Sigmoid colon (tissue), 7 donors: ENCODE measurements at places on chromosomes 6 and 20. TPM values are rescaled to one million over a fixed set of nuclear protein-coding genes. Genes with fewer than 3 reads are reported as not detected.

Gene MYLK4
- 1.1 TPM for total RNA-seq

Gene MLIP
- 0.71 TPM for total RNA-seq

Gene TMC2
- not detected for total RNA-seq

Gene TRPC4AP
- 49.2 TPM for total RNA-seq

Gene MPC1
- total RNA-seq, result 52.9 TPM

Gene BEND6
- total RNA-seq, result 1.5 TPM

- H3K36me3 ChIP-seq, result peaks cover 80% of the 10 kb centered on the region
- H3K27ac ChIP-seq, result no peak overlapping the region
- H3K4me3 ChIP-seq, result no peak overlapping the region
- H3K27me3 ChIP-seq, result no peaks in the 10 kb centered on the region
- peaks cover under 1% of the 10 kb centered on the region for H3K4me1 ChIP-seq
- DNase-seq, result no peak
These were observed 39.6 kb downstream of the FAM217A start for GRCh38 chr6:4039348-4039747.

DNA sequence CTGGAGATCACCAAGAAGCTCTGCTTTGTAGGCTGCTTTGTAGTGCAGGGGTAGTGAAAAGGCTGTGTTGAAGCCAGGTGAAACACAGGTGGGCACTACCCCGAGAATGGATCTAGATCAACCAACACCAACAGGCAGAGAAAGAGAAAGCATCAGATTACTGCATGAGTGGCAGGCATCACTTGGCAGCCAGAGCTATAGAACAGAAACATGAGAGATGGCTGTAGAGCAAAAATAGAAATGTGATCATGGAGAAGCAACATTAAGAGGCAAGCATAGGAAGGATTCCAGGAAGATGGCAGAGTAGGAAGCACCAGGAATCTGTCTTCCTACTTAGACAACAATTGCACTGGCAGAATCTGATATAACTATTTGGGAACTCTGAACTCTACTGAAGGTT, 311.1 kb upstream of the TCF21 start:
- H3K4me3 ChIP-seq, result no peak overlapping the region
- no peaks in the 10 kb centered on the region for H3K4me1 ChIP-seq
- no peak overlapping the region for H3K27ac ChIP-seq
- no peaks in the 10 kb centered on the region for H3K27me3 ChIP-seq

DNA sequence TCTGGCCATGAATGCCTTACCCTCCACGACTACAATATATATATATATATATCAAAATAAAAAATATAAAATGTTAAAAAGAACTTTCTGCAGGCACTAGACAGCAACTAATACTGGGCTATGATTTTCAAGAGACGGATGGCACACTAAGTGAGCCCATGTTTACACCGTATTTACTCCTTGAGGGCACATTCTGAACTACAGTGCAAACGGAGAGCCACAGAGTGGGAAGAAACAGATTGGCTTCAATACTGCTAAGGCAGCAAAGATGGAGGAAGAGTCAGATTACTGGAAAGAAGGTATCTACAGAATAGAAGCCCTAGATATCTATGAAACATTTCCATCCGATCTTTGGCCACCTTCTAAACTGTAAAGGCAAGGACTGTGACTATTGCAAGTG, 330.3 kb downstream of the HTR1B start:
- H3K4me1 ChIP-seq, result no peaks in the 10 kb centered on the region
- H3K36me3 ChIP-seq, result no peaks in the 10 kb centered on the region
- no peak overlapping the region for H3K27ac ChIP-seq
- DNase-seq, result no peak

GRCh38 chr20:51021067-51022025, 1.6 kb downstream of the KCNG1 start:
- peak overlapping the region; percentile 56 for H3K4me3 ChIP-seq
- peaks cover 15% of the 10 kb centered on the region for H3K4me1 ChIP-seq
- H3K27ac ChIP-seq, result no peak overlapping the region
- peaks cover 15% of the 10 kb centered on the region for H3K27me3 ChIP-seq
- no peak for DNase-seq

- DNase-seq, result no peak
- no peak overlapping the region for H3K4me3 ChIP-seq
- no peaks in the 10 kb centered on the region for H3K36me3 ChIP-seq
- peaks cover 37% of the 10 kb centered on the region for H3K4me1 ChIP-seq
- H3K27ac ChIP-seq, result peak overlapping the region; percentile 59
These were observed 21.3 kb downstream of the STAU1 start for GRCh38 chr20:49166534-49167449.

- H3K4me1 ChIP-seq, result peaks cover 5% of the 10 kb centered on the region
- H3K27ac ChIP-seq, result peak overlapping the region; percentile 78
- H3K27me3 ChIP-seq, result no peaks in the 10 kb centered on the region
- H3K4me3 ChIP-seq, result peak overlapping the region; percentile 70
- no peaks in the 10 kb centered on the region for H3K36me3 ChIP-seq
These were observed 546 bp upstream of the KLHL32 start for GRCh38 chr6:96923871-96924493.

- no peak for DNase-seq
- H3K4me1 ChIP-seq, result no peaks in the 10 kb centered on the region
- H3K27ac ChIP-seq, result no peak overlapping the region
These were observed 30.6 kb downstream of the ADGRF4 start for GRCh38 chr6:47729019-47729418.

DNA sequence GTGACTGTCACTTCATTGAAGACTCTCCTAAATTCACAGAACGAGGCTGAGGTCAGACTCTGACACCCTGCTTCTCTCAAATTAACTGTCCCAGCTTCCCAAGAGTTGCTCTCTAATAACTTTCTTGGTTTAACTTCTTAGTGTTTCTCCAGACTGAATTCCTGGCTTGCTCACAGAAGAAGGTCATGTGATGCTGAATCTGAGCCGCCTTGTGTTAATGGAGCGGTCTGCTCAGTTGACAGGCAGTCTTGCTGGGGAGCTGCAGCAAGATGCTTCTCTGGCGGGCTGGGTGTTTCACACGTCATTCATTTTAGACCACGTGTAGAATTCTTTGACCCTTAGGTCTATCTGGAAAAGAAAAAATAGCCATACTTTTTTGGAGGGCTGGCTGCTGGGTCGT, 107.3 kb downstream of the FOXO3 start:
- H3K4me1 ChIP-seq, result peaks cover 66% of the 10 kb centered on the region
- no peaks in the 10 kb centered on the region for H3K27me3 ChIP-seq
- H3K4me3 ChIP-seq, result no peak overlapping the region

GRCh38 chr6:153130515-153131036, 506 bp downstream of the RGS17 start:
- peaks cover 19% of the 10 kb centered on the region for H3K27me3 ChIP-seq
- peaks cover 15% of the 10 kb centered on the region for H3K4me1 ChIP-seq
- H3K4me3 ChIP-seq, result peak overlapping the region; percentile 70
- peak overlapping the region; percentile 70 for H3K27ac ChIP-seq

GRCh38 chr6:166237617-166238016, 70.0 kb upstream of the TBXT start:
- H3K36me3 ChIP-seq, result no peaks in the 10 kb centered on the region
- no peak for DNase-seq
- H3K27me3 ChIP-seq, result no peaks in the 10 kb centered on the region

DNA sequence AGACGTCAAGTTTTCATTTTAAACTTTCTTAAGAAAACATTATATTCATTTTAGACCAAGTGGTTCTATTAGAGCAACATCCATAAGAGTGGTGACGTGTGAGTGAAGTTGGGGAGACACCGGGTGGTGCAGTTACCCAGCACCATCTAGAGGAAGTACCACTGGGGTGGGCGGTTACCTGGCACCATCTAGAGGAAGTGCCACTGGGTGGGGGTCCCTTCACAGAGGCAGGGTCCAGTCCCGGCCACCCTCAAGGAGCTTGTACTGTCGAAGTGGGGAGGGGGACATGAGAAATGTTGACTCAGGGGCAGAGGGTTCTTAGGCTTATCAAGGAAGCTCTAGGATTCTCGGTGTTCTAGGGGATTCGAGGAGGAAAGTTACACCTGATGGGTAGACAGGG, 26.2 kb downstream of the PHACTR3 start:
- no peaks in the 10 kb centered on the region for H3K4me1 ChIP-seq
- no peak overlapping the region for H3K4me3 ChIP-seq
- DNase-seq, result peak; percentile 20
- no peaks in the 10 kb centered on the region for H3K36me3 ChIP-seq
- H3K27me3 ChIP-seq, result peaks cover 4% of the 10 kb centered on the region

- no peak overlapping the region for H3K27ac ChIP-seq
- H3K27me3 ChIP-seq, result no peaks in the 10 kb centered on the region
- H3K4me3 ChIP-seq, result no peak overlapping the region
- H3K4me1 ChIP-seq, result no peaks in the 10 kb centered on the region
- no peaks in the 10 kb centered on the region for H3K36me3 ChIP-seq
- DNase-seq, result no peak
These were observed 628.0 kb upstream of the NRSN1 start for GRCh38 chr6:23498013-23498412.

GRCh38 chr6:132607544-132608233, 16.4 kb downstream of the TAAR2 start:
- H3K4me3 ChIP-seq, result no peak overlapping the region
- H3K36me3 ChIP-seq, result no peaks in the 10 kb centered on the region
- no peaks in the 10 kb centered on the region for H3K27me3 ChIP-seq

- H3K4me3 ChIP-seq, result no peak overlapping the region
- H3K36me3 ChIP-seq, result no peaks in the 10 kb centered on the region
- no peaks in the 10 kb centered on the region for H3K27me3 ChIP-seq
- no peaks in the 10 kb centered on the region for H3K4me1 ChIP-seq
These were observed 138.3 kb upstream of the INSM1 start for GRCh38 chr20:20229595-20229994.

DNA sequence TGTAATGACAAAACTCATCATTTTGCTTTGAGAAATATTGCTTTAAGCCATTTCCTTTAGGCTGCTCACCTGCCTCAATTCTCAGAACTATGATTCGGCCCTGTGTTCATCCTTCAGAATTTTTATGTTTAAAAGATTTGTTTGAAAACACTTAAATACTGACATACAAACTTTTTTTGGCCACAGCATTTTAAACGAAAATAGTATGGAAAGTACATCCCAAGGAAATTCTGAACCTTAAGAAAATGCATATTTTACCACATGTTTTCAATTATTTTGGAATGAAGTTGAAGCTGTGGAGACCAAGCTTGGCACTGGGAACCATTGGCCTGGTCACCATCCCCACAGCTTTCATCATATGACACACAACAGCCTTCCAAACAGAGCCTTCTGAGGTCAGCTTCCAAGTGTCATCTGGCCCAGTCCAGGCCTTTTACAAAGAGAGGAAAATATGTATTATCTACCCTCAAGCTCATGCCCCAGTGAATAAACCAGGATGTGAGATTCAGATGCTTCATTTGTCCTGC, 83.3 kb downstream of the SOD2 start:
- H3K36me3 ChIP-seq, result no peaks in the 10 kb centered on the region
- no peak overlapping the region for H3K27ac ChIP-seq
- no peak for DNase-seq
- H3K4me3 ChIP-seq, result no peak overlapping the region

DNA sequence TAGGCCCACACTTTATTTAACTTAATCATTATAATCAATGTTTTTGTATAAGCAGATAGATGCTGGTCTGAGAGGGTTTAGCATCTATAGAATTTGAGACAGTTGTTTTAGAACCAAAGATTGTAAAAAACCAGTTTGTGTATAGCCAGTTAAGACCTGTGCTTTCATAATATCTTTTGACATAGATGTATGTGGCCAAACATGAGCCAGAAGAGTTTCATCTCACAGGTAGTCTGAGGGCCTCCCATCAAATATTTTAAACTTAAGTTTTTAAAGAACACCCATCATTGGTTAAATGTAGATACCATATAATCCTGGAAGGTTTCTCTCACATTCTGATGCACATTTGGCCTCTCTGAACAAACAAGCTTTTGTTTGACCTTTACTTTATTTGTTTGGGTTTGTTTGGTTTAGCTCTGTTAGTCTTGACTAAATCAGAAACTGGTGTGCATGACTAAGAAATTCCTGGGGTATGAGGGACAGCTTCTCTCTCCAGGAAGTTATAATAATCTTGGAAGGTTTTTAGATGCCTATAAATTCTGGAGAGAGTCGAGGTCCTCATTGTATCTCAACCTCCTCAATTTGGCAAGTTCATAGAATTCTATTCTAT, 58.0 kb upstream of the TMEM200A start:
- H3K27me3 ChIP-seq, result no peaks in the 10 kb centered on the region
- H3K36me3 ChIP-seq, result no peaks in the 10 kb centered on the region
- DNase-seq, result no peak
- H3K4me3 ChIP-seq, result no peak overlapping the region
- no peaks in the 10 kb centered on the region for H3K4me1 ChIP-seq

GRCh38 chr6:44837255-44837654, 449.7 kb downstream of the CDC5L start:
- no peak for DNase-seq
- H3K36me3 ChIP-seq, result no peaks in the 10 kb centered on the region
- H3K27ac ChIP-seq, result no peak overlapping the region

GRCh38 chr20:1396264-1396663, 3.4 kb upstream of the FKBP1A start:
- peaks cover 10% of the 10 kb centered on the region for H3K27me3 ChIP-seq
- no peak for DNase-seq
- peaks cover 13% of the 10 kb centered on the region for H3K4me1 ChIP-seq
- H3K27ac ChIP-seq, result no peak overlapping the region
- no peak overlapping the region for H3K4me3 ChIP-seq

- H3K4me3 ChIP-seq, result no peak overlapping the region
- H3K27ac ChIP-seq, result no peak overlapping the region
- no peaks in the 10 kb centered on the region for H3K36me3 ChIP-seq
These were observed 9.6 kb downstream of the FAM83B start for GRCh38 chr6:54856129-54856528.

DNA sequence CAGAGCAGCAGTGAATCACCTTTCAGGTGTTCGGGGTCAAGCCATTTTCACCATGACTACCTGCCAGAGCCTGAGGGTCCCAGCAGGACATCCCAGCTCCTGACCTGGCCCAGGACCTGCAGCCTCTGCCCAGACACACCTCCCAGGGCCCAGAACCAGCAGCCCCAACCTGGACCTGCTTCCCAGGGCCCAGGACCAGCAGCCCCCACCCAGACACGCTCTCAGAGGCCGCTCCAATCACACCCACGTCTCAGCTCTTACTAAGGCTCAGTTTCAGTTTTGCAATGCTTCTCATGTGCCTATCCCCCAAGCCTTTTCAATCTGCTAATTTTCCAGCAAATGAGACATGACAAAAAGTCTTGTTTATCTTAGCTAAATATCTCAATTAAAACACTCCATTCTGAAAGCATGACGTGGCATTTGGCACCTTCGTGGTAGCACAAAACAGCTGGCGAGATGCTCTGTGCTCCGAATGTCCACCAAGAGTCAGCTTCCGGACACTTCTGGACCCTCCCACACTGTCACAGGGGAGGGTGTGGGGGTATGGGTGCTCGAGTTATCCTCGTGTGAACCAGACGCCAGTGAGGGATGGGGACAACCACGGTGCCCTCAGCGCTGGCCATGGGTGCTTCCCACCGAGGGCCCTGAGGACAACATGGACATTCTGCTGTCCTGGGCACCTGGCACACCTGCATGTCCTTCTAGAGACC, 253.2 kb downstream of the DLL1 start:
- no peaks in the 10 kb centered on the region for H3K36me3 ChIP-seq
- peak; percentile 82 for DNase-seq
- H3K27ac ChIP-seq, result peak overlapping the region; percentile 39
